ENCODE measurements at places on chromosomes 4 and X. TPM values are rescaled to one million over a fixed set of nuclear protein-coding genes. Genes with fewer than 3 reads are reported as not detected.

PLCXD1 gene
- total RNA-seq = 6.8 TPM

FAM149A gene
- total RNA-seq = 12.8 TPM

PSAPL1 gene
- not detected for total RNA-seq

NELFA gene
- total RNA-seq = 10.0 TPM

HSFX3 gene
- total RNA-seq = not detected

TEX13D gene
- total RNA-seq = not detected
